ENCODE measurements at places on chromosomes 3 and 15. TPM values are rescaled to one million over a fixed set of nuclear protein-coding genes. Genes with fewer than 3 reads are reported as not detected.

GRCh38 chr3:197501879-197502620 lies 53.7 kb downstream of the BDH1 start:
- H3K27me3 ChIP-seq = no peaks in the 10 kb centered on the region
- no peaks in the 10 kb centered on the region for H3K4me1 ChIP-seq
- no peaks in the 10 kb centered on the region for H3K36me3 ChIP-seq
- H3K27ac ChIP-seq = no peak overlapping the region
- peak; percentile 34 for DNase-seq

The NPAP1 gene
- 2.0 TPM for total RNA-seq

- no peaks in the 10 kb centered on the region for H3K36me3 ChIP-seq
- no peaks in the 10 kb centered on the region for H3K4me1 ChIP-seq
- H3K27ac ChIP-seq = no peak overlapping the region
- DNase-seq = no peak
Measured at GRCh38 chr3:53354945-53355498, 7.7 kb upstream of the DCP1A start.

The TMEM207 gene
- not detected for total RNA-seq

GRCh38 chr3:120462409-120462959 lies 11.7 kb upstream of the FSTL1 start:
- no peaks in the 10 kb centered on the region for H3K27me3 ChIP-seq
- H3K27ac ChIP-seq = no peak overlapping the region
- H3K4me3 ChIP-seq = no peak overlapping the region
- no peaks in the 10 kb centered on the region for H3K36me3 ChIP-seq

- peaks cover 20% of the 10 kb centered on the region for H3K4me1 ChIP-seq
- DNase-seq = no peak
- no peak overlapping the region for H3K4me3 ChIP-seq
Measured at GRCh38 chr15:63231706-63232105, 42.3 kb downstream of the RAB8B start.

DNA sequence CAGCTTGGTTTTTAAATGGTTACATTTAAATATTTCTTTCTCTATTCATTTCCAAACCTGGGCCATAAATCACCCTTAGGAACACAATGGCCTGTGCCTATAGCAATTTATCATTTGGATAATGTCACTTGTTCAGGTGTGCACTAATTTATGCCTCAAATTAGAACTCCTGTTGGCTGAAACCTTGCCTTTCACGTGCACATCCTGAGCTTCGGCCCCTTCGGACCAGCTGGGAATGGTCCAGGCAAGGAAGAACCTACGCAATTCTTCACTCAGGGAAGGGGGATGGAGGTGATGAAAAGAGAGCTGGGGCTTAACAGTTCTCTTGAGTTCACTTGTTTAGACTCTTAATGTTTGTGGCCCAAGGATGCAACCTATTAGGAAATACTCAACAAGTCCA lies 324.1 kb upstream of the ICE2 start:
- no peak for DNase-seq
- H3K27ac ChIP-seq = no peak overlapping the region
- no peaks in the 10 kb centered on the region for H3K36me3 ChIP-seq
- no peak overlapping the region for H3K4me3 ChIP-seq
- H3K27me3 ChIP-seq = no peaks in the 10 kb centered on the region
- peaks cover 5% of the 10 kb centered on the region for H3K4me1 ChIP-seq

DNA sequence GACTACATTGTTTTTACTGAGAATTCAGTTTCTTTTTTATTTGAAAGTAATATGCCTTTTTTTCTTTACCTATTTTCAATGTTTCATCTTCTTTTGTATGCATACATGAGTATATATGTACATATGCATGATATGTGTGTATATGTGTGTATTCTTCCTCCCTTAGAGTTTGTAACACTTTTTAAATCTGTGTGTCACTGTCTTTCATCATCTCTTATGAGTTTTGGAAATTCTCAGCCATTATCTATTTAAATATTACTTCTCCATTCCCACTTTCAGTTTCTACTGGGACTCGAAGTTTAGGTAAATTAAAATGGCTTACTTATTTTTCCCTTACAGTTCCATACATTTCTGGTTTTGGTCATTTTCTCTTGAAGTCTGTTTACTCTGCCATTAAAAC lies 754.1 kb downstream of the GRM7 start:
- H3K4me3 ChIP-seq = no peak overlapping the region
- no peaks in the 10 kb centered on the region for H3K36me3 ChIP-seq
- no peaks in the 10 kb centered on the region for H3K4me1 ChIP-seq
- no peak for DNase-seq
- H3K27ac ChIP-seq = no peak overlapping the region

Data from thyroid gland (tissue), 4 donors.